Stimulated activated CD4-positive, alpha-beta T cell treated with anti-CD3 and anti-CD28 coated beads, Interleukin-4, amount 100 ng/mL, for 24 hours (primary cell): ENCODE measurements at places on chromosomes 7 and 10.

GRCh38 chr10:3579845-3580244 is 205.2 kb downstream of the KLF6 start:
- DNase-seq: no peak

- DNase-seq: no peak
Observed at GRCh38 chr7:149454006-149454405, 6.9 kb downstream of the ZNF777 start.

DNA sequence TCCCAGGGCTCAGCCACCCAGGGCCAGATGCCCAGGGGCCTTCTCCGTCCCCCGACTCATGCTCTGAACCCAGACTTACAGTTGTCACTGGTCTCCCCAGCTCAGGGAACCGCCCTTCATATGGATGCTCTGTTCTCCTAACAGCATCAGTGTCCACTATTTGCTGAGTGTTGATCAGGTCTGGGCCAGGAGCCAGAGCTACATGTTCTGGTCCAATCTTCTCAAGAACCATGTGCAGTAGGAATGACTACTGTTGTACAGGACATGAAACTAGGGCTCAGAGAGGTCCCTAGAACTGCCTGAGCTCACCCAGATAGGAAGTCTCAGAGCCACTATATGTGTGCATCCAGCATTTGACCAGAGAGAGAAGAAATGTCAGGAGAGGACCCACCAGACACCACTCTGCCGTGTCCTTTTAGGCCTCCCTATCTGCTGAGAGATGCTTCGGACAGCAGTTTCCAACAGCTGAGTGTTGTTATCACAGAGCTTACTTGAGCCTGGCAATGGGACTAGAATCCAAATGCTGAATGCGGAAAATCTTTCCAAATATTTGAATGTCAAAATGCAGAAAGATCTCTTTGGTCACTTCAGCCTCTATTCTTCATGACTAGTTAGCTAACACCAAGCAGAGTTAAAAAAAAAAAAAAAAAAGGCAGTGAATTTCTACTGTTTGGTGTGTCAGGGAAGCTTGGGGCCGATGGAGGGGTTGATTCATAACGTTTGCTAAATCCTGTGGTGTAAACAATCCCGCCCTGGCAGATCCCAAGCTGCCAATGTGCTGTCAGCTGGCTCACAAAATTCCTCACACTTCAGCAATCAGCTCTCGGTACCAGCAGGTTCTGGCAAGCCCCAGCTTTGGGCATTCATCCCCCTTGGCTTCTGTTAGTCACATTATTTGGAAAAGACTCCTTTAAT is 246.1 kb downstream of the TNS3 start:
- no peak for DNase-seq

GRCh38 chr7:45594745-45595535 is 20.8 kb downstream of the ADCY1 start:
- DNase-seq: no peak

DNA sequence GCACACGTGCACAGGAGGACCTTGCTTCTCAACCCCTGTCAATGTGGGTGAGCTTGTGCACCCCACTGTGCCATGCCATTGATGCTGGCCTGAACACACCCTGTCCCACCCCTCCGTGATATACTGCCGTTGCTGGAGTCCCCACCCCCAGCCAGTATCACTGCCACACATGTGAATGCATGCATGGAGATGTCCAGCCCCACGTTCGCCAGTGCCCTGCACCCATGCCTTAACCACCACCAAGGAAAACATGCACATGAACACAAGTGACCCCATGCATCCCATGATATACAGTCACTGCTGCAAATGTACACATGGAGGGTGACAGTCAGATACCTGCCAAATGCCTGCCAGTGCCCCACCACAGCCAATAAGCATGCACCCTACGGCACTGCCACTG is 692.5 kb upstream of the ZWINT start:
- no peak for DNase-seq

GRCh38 chr10:11488126-11488525 is 123.3 kb downstream of the USP6NL start:
- no peak for DNase-seq

DNA sequence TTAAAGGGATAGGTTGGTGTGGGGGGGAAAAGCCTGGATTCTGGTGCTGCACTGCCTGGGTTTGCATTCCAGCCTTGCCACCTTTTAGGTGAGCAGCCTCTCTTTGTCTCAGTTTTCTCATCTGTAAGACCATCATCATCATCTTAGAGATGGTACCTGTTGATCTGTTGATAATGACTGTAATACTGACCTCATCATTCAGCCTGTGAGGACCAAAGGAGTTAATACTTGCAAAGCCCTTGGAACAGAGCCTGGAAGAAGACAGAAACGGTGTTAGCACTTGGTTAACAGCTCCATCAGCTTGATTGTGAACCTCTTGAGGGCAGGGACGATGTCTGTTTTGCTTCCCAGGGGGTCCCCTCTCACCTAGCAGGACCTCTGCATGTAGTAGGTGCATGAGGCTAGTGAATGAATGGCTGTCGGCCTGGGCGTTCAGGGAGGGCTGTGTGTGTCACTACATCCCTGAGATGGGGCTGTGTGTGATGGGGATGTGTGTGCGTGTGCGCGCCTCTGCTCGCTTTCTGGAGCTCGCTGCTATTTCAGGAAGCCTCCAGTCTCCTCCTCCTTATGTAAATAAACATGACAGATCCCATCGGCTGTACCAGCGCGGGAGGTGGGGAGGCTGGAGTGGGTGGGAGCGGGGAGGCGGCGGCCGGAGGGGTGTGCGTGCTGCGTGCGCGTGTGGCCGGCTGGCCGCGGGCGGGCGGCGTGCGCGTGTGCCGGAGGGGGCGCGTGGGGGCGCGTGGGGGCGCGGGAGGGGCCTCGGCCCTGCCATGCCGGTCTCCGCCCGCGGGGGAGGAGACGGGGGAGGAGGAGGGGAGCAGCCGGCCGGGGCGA is 61.2 kb downstream of the NEURL1 start:
- DNase-seq: no peak

- no peak for DNase-seq
Observed at GRCh38 chr7:91443862-91444261, 179.6 kb downstream of the FZD1 start.

GRCh38 chr10:61643316-61643751 is 19.4 kb upstream of the CABCOCO1 start:
- no peak for DNase-seq

DNA sequence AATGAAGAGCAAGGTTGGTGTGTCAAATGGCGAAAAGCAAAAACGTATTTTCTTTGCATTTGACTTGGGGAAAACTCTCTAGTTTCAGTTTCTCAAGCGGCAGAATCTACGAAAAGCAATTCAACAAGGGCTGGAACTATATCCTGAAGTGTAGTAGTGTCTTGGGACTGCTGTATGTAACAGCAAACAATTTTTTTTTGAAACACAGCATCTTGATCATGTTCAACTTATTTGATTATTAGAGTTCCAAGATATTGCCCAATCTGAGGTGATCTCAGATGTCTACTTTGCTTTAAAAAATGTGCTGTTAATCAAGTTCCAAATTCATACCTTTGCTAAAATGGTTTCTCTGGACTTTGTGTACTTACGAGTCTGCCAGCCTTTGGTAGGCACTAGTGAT is 120.6 kb downstream of the ZWINT start:
- no peak for DNase-seq

DNA sequence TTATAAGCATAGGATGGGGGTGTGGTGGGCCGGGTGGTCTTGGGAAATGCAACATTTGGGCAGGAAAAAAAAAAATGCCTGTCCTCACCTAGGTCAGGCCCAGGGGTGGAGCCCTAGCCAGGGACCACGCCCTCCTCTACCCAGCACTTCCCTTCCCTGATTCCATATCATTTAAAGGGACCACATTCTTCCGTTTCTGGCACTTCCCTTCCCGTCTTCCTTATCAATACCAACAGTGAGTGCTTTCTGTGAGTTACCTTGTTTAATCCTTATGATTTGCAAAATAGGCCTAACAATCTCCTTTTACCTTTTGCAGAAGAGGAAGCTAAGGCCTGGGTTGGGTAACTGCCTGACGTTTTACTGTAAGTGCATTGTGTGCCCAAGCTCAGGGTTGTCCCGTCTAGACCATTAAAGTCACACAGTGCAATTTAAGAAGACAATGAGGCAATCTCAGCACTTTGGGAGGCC is 16.7 kb upstream of the C10orf95 start:
- no peak for DNase-seq

GRCh38 chr7:1501487-1502270 is 2.5 kb downstream of the INTS1 start:
- DNase-seq: no peak

GRCh38 chr7:14908697-14909096 is 6.1 kb upstream of the DGKB start:
- no peak for DNase-seq

DNA sequence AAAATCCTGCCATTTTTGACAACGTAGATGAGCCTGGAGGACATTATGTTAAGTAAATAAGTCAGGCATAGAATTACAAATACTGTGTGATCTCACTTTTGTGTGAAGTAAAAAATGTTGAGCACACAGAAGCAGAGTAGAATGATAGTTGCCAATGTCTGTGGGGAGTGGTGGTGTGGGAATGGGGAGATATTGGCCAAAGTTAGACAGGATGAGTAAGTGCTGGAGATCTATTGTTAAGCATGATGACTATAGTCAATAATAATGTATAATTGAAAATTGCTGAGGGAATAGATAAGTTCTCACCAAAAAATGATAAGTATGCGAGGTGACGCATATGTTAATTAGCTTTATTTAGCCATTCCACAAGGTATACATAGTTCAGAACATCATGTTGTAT is 92.0 kb downstream of the GPR85 start:
- DNase-seq: no peak

DNA sequence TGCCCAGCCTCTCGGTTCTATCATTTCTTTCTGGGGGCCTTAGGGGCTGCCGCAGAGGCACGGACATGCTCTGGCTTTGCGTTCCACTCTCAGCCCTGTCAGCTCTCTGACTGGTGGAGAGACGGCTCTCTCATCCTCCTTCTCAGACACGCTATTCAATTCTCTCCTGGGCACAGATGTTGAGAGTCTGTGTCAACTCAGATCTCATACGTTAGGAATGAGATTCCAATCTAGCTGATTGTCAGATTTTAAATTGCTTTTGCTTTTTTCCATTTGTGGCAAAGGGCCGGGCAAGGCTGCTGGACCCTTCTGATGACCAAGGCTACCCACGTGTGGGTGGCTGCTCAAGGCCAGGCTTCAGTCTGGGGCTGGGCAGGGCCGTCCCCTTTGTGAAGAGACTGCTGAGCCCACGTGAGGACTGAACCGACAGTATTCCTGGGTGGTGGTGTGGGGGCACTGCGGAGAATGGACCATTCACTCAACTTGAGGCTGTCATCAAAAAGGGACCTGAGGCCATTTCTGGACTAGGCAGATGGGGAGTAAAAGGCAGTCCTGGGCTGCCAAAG is 71.5 kb downstream of the CLEC2L start:
- DNase-seq: no peak

DNA sequence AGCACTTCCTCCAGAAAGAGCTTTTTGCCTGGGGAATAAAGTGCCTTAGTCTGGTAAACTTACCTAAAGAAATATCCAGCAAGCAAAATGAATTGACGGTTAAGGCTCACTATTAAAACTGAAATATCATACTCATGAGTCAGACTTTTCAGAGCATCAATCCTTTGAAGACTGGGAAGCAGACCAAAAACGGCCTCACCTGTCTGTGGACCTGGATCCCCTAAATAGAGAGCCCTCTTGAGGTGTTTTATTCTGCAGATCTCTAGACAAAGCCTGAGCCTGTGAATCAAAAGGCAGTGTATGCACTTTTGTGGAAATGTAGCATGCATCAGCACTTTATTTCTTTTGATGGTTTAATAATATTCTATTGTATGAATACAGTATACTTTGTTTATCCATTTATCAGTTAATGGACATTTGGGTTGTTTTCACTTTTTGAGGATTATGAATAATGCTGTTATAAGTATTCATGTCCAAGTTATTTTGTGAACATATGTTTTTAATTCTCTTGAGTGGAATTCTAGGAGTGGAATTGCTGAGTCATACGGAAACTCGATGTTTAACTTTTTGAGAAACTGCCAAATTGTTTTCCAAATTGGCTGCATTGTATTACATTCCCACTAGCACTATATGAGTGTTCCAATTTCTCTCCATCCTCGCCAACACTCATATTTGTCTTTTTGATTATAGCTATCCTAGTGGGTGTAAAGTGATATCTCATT is 449.0 kb upstream of the IGFBP3 start:
- DNase-seq: no peak

DNA sequence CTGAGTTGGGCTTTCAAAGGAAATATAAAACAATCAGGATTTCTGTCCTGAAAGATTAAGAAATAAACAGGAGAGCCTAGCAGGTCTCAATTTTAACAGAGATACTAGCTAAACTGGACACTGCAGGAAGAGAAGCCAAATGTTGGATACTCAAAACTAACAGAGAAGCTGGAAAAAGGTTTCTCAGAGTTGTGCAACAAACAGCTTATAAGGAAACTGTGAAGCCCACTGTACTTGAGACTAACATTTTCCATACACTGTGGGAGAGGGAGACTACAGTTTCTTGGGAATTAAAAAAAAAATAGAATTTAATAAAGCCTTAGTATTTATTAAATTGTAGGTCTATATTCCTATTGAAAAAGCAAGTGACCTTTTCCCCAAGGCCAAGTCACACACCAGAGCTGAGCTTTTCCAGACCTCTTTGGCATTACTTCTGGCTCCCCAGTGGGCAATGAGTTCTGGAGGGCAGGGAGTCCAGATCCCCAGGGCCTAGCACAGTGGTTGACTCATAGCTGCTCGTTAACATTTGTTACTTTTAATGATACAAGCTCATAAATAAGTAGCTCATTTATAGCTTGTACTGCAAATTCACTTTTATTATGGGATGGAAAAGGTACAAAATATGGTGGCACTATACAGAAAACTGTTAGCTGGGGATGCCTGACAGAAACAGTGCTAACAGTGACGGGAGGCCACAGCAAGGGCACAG is 68.3 kb downstream of the MINDY3 start:
- no peak for DNase-seq

GRCh38 chr10:122494833-122495232 is 33.5 kb downstream of the HTRA1 start:
- DNase-seq: no peak

GRCh38 chr7:5694912-5695726 is 86.3 kb downstream of the RNF216 start:
- DNase-seq: peak; percentile 75

DNA sequence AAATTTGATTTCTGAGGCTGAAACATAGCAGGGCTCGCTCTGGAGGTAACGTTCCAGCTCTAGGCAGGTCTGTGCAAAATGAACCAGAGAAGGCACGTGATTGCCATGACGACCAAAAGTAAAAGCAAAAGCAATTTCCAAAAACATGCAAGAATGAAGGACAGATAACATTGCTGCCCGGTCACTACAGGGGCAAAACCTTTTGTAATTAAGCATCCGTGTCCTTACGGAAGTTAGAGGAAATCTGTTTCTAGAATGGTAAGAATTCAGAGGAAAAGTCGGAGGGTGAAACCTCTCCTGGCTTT is 2.9 kb downstream of the KLF6 start:
- DNase-seq: peak; percentile 52
